ENCODE measurements at places on chromosomes 2 and 18. TPM values are rescaled to one million over a fixed set of nuclear protein-coding genes. Genes with fewer than 3 reads are reported as not detected.

GRCh38 chr2:234267534-234267933 is 217.0 kb downstream of the SPP2 start:
- no peak for DNase-seq

DNA sequence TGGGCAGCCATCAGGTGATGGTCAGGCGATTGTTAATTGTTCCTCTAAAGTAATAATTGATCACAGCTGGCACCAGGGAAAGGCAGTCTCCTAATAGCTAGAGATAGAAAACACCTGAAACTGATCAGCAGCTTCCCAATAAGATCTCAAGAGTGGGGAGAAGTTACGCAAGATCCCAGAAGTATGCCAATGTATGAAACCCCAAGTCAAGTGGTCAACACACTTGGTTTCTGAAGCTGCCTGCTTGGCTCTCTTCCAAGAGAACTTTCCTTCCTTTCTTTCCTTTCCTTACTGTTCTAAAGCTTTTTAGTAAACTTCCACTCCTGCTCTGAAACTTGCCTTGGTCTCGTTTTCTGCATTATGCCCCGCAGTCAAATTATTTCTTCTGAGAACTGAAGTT is 201.6 kb upstream of the SKOR2 start:
- no peak for DNase-seq

GRCh38 chr2:166090346-166090745 is 37.5 kb downstream of the SCN1A start:
- DNase-seq: no peak

- DNase-seq: no peak
Observed at GRCh38 chr18:8785855-8786482, 80.6 kb downstream of the MTCL1 start.

DNA sequence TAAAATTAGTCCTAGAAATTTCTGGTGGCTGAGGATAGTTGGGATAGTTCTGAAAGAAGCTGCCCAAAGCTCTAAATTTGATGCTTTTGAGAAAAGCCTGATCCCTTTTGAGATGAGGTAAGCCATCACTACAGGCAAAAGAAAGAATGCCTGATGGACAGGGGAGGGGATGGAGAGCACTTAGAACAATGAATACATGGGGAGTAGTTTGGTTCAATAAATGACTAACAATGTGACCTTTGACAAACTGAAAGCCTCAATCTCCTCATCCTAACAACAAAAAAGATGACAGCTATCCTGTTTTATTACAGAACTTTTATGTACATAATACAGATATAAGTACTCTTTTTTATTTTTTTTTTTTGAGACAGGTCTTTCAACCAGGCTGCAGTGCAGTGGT is 42.7 kb downstream of the GFPT1 start:
- DNase-seq: no peak

Gene KIAA2012
- not detected for total RNA-seq

GRCh38 chr2:126719833-126720351 is 63.9 kb downstream of the GYPC start:
- DNase-seq: no peak

Gene ITPRIPL1
- total RNA-seq: 11.7 TPM

- DNase-seq: no peak
Observed at GRCh38 chr2:98164256-98164655, 77.3 kb downstream of the VWA3B start.

DNA sequence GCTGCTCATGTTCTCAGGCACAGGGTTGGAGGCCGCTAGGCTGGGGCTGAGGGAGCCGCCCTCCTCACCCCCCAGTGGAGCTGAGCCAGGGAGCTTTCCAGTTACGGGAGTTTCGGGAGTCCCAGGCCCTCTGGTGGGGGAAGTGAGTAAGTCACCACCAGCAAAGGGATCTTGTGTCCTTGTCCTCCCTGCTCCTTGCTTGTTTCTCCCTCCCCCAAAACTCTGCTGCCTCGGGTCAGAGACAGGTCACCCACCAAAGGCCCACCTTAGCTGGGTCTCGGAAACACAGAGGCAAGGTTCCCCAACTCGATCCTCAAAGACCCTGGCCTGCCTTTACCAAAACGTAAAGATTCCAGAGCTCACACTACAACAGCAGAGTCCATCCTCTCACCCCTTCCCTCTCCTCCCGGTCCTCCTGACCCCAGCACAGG is 60.5 kb upstream of the POMC start:
- no peak for DNase-seq

- no peak for DNase-seq
Observed at GRCh38 chr2:64115808-64116598, 28.2 kb downstream of the PELI1 start.

- DNase-seq: peak; percentile 45
Observed at GRCh38 chr2:236352761-236353593, 88.8 kb upstream of the ASB18 start.

Gene FOXD4L1
- 0.52 TPM for total RNA-seq

Gene DSG4
- total RNA-seq: not detected

Gene DYSF
- 0.49 TPM for total RNA-seq

- peak; percentile 44 for DNase-seq
Observed at GRCh38 chr2:189698020-189698887, 23.8 kb downstream of the ANKAR start.

DNA sequence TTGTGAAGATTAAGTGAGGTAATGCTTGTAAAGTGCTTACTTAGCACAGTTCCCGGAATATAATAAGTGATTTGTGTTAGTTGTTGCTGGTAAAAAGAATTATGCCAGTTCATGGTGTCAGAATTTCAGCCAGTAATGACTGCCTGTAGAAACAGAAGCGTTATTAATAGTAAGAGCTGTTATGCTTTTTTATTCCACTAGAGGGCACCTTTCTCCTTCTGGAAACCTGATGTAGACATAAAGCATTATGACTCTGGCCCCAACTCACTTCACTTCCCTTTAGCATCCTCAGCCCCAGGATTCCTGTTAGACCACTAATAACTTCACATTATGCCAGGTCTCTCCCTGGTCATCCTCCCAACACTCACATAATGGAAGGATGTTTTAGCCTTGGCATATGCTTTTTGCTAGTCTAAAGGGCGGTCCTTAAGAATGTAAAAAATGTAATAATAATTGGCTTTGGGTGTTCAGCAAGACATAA is 34.9 kb downstream of the C18orf54 start:
- DNase-seq: no peak

Gene PPP4R3B
- 111 TPM for total RNA-seq

Gene GAL3ST2
- total RNA-seq: 0.39 TPM

DNA sequence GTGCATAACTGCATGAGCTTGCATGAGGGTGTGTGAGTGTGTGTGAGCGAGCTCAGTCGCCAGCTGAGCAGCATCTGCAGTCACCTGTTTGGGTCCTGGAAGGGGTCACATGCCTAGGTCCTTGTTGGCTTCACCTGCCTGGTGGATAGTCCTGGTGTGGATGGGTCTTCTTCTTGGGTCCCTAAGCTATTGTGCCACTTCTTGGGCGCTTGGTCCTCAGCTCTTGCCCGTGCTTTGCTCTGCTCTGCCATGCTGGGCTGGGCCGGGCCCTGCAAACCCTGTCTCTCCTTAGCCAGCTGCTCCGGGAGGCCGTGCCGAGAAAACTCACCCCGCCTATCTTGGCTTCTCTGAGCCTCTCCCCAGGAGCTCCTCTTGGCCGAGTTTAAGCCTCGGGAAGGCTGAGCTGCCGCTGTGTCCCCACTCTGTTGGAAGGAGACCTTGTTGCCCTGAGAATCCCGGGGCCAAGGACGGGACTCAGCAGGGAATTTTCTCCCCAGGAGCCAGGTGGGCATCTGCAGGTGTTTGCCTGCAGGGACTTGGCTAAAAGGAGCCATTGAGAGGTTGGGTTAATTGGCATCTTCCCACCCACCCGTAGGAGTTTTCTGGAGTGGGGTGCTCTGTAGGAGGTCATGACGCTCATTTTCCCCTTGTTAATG is 300.8 kb downstream of the NDUFA10 start:
- DNase-seq: no peak

GRCh38 chr2:24469148-24469650 is 21.9 kb upstream of the NCOA1 start:
- DNase-seq: no peak

- no peak for DNase-seq
Observed at GRCh38 chr2:158006961-158007719, 94.5 kb upstream of the UPP2 start.

Gene MC2R
- not detected for total RNA-seq

DNA sequence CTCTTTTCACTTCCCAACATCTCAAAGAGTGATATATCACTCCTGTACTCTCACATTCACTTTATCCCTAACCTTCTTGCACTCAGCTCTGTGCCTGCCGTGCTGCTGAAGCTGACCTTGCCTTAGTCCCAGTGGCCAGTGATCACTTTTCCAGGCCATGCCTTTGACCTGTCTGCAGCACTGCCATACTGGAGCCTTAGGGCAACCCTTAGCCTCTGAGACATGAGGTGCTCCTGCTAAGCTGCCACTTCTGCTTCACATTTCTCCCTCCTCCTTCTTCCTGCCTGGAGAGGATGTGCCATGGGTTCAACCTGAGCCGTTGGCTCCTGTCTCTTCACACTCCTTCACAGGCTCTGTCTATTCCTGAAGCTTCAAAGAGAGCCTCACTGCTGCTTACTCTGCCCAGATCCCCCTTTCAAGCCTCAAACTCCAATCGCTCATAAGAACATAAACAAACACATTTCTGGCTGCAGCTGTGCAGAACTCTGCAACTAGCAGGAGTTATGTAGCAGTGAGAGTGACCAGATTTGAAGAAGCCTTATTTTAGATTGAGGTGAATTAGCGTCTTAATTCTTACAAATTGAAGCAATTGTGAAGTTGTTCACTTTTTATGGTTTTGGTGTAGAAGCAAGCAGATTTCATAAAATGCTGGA is 716.2 kb upstream of the FANCL start:
- no peak for DNase-seq

Gene MARCHF7
- total RNA-seq: 115 TPM

DNA sequence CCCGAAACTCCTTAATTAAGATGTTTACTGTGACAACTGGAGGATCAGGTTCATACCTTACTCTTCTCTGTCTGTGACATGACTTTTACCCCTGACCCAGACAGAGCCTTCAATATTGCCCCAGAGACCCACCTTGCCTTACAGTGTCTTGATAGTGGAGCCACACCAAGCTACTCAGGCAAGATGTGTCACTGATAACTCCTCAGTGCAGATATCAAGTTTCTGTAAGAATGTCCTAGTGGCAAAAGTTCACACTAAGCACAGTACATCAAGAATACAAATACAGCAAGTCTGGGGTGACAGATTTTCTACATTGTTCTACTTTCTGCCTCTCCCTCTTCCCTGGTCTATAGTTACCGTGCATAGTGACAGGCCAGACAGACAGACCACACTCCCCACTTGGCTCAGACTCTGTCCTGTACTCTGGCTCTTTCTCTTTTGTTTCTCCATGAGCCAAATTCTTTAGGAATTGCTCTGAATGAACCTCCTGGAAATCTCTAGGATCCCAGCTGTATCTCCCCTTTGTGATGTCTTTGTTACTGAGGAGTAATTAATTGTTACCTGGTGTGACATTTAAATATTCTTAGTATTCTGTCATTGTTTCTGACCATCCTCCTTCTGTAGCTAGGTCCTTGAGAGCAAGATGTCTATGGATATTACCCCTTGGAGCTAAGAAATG is 24.1 kb upstream of the APOB start:
- no peak for DNase-seq

DNA sequence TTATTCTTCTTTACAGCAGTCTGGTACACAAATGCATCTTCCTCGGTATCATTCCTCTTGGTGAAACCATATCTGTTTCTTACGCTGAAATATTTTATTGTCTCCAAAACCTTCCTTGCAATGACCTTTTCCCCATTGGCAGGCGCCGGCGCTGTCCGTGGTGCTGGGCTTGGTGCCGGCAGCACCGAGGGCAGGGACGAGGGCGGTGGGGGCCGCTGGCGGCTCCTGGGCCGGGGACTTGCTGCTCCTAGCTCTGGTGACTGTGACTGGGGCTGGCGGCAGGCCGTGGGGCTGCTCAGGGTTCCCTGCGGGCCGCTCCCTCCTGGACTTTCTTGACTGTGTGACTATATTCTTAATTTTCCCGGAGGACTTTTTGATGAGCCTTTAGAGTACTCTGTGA is 72.5 kb downstream of the GPR39 start:
- no peak for DNase-seq

GRCh38 chr2:68995916-68996315 is 17.1 kb upstream of the ANTXR1 start:
- DNase-seq: no peak

GRCh38 chr2:119255760-119256581 is 32.3 kb downstream of the STEAP3 start:
- no peak for DNase-seq

- no peak for DNase-seq
Observed at GRCh38 chr2:17030047-17030446, 364.4 kb upstream of the CYRIA start.

Gene RSAD2
- 3.8 TPM for total RNA-seq
